B cell (primary cell): ENCODE measurements at places on chromosomes 7 and 10. TPM values are rescaled to one million over a fixed set of nuclear protein-coding genes. Genes with fewer than 3 reads are reported as not detected.
A peak's percentile ranks its signal among the peaks of the same experiment; 100 is the strongest.

DNA sequence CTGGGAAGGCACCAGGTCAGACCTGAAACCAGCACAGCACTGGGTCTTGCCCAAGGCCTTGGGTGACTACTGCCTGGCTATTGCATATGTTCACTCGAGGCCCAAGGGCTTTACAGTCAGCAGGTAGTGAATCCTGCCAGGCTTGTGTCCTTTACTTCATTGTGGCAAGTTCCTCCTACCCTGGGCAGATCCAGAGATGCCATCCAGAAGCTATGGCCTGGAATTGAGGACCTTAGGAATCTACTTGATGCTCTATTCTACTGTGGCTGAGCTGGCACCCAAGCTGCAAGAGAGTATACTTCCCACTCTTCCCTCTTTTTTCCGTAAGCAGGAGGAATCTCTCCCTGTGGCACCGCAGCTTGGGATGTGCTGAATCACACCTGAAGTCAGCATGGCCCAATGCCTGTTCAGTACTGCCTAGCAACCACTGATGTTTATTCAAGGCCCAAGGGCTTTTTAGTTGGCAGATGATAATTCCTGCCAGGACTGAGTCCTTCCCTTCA lies 246.7 kb upstream of the CTBP2 start:
- H3K4me1 ChIP-seq = no peaks in the 10 kb centered on the region
- H3K36me3 ChIP-seq = no peaks in the 10 kb centered on the region
- H3K27me3 ChIP-seq = no peaks in the 10 kb centered on the region

SFTPA1 gene
- total RNA-seq = not detected in 2 replicates

GRCh38 chr7:6007386-6007785 lies 1.5 kb downstream of the PMS2 start:
- H3K27ac ChIP-seq = no peak overlapping the region
- no peaks in the 10 kb centered on the region for H3K36me3 ChIP-seq
- H3K4me3 ChIP-seq = no peak overlapping the region
- peaks cover 3% of the 10 kb centered on the region for H3K4me1 ChIP-seq

DNA sequence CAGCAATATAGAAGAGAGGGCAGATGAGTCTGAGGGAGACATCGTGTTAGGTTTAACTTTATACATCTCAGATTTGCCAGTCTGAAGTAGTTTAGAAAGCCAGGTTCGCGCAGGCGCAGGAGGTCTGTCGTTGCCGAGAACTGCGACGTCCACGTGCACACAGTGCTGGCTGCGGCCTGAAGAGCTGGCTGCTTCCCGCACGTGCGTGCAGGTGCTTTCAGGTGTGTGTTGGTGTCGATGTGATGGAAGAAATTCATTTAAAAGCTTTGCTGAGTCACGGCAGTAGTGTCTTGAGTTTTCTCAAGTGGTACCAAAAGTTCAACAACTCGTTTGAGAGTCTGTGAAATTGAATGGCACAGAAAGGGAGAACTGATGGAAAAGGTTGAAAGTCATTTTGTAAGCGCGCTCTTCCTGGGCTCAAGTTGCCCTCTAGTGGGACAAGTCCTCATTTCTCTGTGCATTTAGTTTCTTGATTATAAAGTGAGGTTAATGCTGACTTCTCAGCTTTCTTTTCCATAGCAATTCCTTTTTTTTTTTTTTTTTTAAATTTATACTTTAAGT lies 18.6 kb downstream of the WDR37 start:
- no peaks in the 10 kb centered on the region for H3K4me1 ChIP-seq
- H3K27me3 ChIP-seq = no peaks in the 10 kb centered on the region
- no peak overlapping the region for H3K4me3 ChIP-seq
- no peak for DNase-seq
- H3K27ac ChIP-seq = no peak overlapping the region

CTNNA3 gene
- total RNA-seq = not detected in 2 replicates

SFMBT2 gene
- total RNA-seq = 24.0 and 26.5 TPM in 2 replicates

CPXM2 gene
- total RNA-seq = not detected in 2 replicates

DNA sequence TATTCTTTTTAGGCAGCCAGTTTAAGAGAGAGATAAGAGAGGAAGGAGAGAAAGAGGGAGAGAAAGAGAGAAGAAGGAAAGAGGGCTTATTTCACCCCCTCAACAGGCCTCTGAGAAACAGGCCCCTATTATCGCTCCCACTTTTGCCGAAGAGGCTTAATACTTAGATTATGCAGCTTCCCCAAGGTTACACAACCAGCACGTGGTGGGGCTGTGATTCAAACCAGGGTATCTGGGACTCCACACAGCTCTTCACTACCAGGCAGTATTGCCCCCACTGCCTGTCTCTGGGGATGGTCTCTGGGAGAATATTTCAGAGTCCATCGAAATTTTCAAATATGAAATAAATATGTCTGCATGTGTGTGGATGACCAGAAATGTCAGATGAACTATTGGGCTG lies 3.0 kb downstream of the GIMAP1 start:
- no peak for DNase-seq
- H3K27me3 ChIP-seq = no peaks in the 10 kb centered on the region
- H3K27ac ChIP-seq = no peak overlapping the region
- peaks cover 17% of the 10 kb centered on the region for H3K4me1 ChIP-seq

- DNase-seq = no peak
- H3K4me1 ChIP-seq = no peaks in the 10 kb centered on the region
- no peaks in the 10 kb centered on the region for H3K27me3 ChIP-seq
- H3K36me3 ChIP-seq = no peaks in the 10 kb centered on the region
These were observed 683.9 kb downstream of the XPNPEP1 start for GRCh38 chr10:109239371-109239770.

- H3K4me1 ChIP-seq = no peaks in the 10 kb centered on the region
- no peak overlapping the region for H3K4me3 ChIP-seq
- H3K27me3 ChIP-seq = no peaks in the 10 kb centered on the region
- H3K27ac ChIP-seq = no peak overlapping the region
- peaks cover 6% of the 10 kb centered on the region for H3K36me3 ChIP-seq
These were observed 65.1 kb downstream of the SLC37A3 start for GRCh38 chr7:140333223-140333622.

GRCh38 chr7:11807000-11807399 lies 25.0 kb downstream of the THSD7A start:
- H3K4me1 ChIP-seq = no peaks in the 10 kb centered on the region
- no peaks in the 10 kb centered on the region for H3K27me3 ChIP-seq
- no peak overlapping the region for H3K4me3 ChIP-seq

DNA sequence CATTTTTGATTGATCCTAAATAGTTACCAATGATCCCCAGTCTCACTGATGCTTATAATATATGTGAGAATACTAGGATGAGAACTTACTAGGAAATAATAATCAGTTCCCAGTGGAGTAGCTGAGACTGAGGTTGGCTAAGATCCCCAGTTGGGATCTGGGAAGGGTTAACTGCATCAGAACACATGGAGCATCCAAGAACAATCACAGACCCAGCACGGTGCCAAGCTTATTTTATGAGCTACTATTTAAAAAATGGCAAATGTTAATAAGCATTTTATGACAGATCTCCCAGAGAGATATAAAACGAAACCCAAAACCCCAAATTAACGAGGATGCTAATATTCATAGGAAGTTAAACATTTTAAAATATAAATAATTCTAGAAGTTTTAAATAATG lies 379.5 kb downstream of the THSD7A start:
- H3K4me1 ChIP-seq = no peaks in the 10 kb centered on the region
- DNase-seq = no peak
- H3K27me3 ChIP-seq = no peaks in the 10 kb centered on the region
- no peak overlapping the region for H3K27ac ChIP-seq
- H3K4me3 ChIP-seq = no peak overlapping the region

ASIC3 gene
- 2.9 and 4.8 TPM in 2 replicates for total RNA-seq

TFR2 gene
- total RNA-seq = 8.3 and 10.0 TPM in 2 replicates

- no peak for DNase-seq
- peak overlapping the region; percentile 42 for H3K27ac ChIP-seq
- peak overlapping the region; percentile 84 for H3K4me3 ChIP-seq
- no peaks in the 10 kb centered on the region for H3K27me3 ChIP-seq
- no peaks in the 10 kb centered on the region for H3K36me3 ChIP-seq
- peaks cover 17% of the 10 kb centered on the region for H3K4me1 ChIP-seq
These were observed 1.1 kb downstream of the REEP3 start for GRCh38 chr10:63522277-63522687.

GRCh38 chr10:3071405-3072198 lies 4.3 kb downstream of the PFKP start:
- peaks cover 5% of the 10 kb centered on the region for H3K36me3 ChIP-seq
- no peak overlapping the region for H3K27ac ChIP-seq
- peaks cover 12% of the 10 kb centered on the region for H3K4me1 ChIP-seq
- H3K4me3 ChIP-seq = no peak overlapping the region
- H3K27me3 ChIP-seq = peaks cover 5% of the 10 kb centered on the region

SLC18A2 gene
- total RNA-seq = not detected in 2 replicates

SDK1 gene
- 0.66 and 2.0 TPM in 2 replicates for total RNA-seq
